ENCODE measurements at places on chromosomes 16 and 17.

DNA sequence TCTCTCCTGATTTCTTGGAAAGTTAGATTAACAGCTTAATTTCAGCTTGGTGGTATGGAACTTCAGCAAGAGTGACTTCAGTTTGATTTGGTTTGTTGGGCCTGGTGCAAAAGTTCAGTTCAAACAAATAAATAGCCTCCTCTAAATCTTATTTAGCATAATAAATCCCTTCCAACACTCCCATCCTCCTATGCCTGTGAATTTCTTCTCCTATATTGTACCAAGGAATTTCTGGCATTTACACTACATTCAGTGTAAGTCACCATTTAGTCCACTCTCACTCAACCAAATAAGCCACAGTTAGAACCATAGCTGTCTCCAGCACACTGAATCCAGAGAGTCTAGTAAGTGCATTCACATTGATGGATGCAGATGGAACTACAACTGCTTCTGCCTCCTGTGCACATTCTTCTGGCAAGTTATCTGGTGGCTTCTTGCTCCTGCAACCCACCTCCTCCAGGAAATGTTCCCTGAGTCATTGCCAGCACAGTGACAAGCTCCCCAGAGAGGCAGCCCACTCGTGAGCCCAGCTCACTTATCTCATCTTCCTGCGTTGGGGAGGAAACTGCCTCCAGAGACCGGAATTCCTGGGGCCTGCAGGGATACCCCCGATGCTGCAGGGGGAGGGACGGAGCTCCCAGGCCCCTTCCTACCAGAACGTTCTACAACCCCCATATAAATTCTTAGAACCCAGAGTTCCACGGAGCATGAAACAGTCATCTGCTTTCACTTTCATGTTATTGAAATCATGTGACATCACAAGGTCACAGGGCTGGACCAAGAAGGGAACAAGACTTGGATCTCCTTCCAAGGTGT is 318.3 kb downstream of the PHKB start:
- no peak for DNase-seq

- DNase-seq: no peak
Observed at GRCh38 chr16:1447965-1448364, 3.6 kb upstream of the CCDC154 start.

- no peak for DNase-seq
Observed at GRCh38 chr17:49742166-49742638, 21.7 kb downstream of the FAM117A start.

DNA sequence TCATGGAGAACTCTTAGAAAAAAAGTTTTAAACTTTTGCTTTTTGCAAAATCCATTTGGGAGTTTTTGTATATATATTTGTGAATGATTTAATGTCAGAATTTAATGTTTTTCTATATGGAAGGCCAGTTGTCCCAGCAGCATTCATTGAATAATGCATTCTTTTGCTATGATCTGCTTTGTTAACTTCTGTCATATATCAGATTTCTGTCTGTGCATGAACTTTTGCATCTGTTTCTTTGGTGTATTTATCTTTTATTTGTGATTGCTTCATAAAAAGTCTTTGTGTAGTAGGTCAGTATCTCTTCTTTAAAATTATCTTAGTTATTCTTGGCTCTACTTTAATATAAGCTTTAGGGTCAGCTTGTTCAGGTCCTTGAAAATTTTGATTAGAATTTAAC is 84.2 kb downstream of the MAP2K4 start:
- no peak for DNase-seq

GRCh38 chr16:84735849-84736586 is 36.2 kb downstream of the USP10 start:
- no peak for DNase-seq

GRCh38 chr16:57061084-57061905 is 31.1 kb upstream of the CPNE2 start:
- DNase-seq: no peak

DNA sequence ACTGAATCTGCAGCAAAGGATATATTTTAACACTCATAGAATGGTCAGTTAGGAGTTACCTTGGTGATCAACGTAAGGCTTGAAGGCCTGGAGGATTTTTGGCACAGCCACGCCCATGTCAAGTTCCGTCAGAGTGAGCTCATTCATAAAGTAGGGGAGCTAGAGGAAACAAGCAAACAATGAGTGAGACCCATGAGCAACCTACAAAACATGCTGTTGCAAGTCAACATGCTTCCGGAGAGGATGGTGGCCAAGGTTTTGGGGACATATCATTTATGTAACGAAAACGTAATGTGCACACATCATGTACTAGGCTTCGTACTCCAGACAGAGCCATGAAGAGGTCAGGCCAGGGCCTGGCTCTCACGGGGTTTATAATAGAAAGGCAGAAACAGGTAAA is 41.1 kb upstream of the ERN1 start:
- DNase-seq: no peak

GRCh38 chr17:80569924-80570323 is 25.3 kb downstream of the RPTOR start:
- DNase-seq: no peak

DNA sequence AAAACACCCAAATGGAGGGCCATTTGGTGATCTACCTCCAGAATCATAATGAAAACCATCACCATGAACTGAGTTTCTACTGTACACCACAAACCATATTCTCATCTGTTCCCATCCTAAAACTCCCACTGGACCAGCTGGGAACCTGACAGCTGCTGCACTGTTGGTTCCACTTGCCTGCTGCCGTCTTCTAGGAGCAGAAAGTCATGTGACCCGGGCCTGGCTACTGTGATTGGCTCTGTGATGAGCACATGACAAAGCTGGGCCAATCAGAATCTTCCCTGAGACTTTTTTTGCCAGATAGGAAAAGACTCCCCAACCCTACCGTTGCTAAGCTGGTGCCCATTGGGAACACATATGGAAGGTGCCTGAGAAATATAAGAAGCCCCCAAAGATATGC is 264.2 kb downstream of the MRTFB start:
- DNase-seq: no peak

DNA sequence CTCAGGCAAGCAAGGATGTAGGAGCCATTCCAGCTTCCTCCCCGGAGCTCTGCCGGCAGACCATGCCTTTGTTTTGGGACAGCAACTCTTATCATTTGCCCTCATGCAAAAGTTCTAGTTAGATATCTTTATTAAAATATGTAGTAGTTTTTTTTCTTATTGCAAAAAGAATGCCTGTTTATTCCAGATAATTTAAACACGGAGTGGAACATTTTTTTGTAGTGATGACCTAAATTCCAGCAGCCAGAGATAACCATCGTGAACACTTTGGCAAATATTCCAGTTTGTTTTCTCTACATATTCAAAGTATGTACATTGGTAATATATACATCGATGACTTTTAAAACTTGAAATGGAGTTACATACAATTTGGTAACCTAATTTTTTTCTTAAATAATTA is 54.8 kb downstream of the CRISPLD2 start:
- DNase-seq: no peak

- no peak for DNase-seq
Observed at GRCh38 chr17:74520790-74521480, 10.3 kb downstream of the CD300LB start.

GRCh38 chr17:14750866-14751265 is 450.0 kb downstream of the HS3ST3B1 start:
- DNase-seq: no peak

GRCh38 chr16:77882358-77882757 is 94.0 kb downstream of the VAT1L start:
- no peak for DNase-seq

GRCh38 chr17:9350080-9350479 is 225.5 kb downstream of the STX8 start:
- DNase-seq: no peak

DNA sequence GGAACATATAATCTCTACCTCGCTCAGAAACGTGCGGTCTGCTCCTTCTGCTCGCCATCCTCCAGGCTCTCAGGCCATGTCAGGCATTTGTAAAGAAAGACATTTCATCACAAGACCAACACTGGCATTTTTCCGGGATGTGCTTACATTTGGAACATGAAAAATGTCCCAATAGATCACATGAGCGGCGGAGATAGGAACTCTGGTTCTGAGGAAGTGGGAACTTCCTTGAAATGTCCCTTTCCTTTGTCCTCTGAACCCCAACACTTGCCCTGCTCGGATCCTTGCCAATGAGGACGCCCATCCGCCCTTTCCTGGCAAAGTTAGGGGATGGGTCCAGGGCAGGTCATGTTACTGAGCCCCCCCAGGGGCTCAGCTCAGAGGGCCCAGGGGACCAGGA is 130.5 kb downstream of the MAF start:
- no peak for DNase-seq

- no peak for DNase-seq
Observed at GRCh38 chr16:976389-976931, 5.1 kb upstream of the SOX8 start.

- no peak for DNase-seq
Observed at GRCh38 chr17:19874256-19874655, 6.5 kb upstream of the ULK2 start.

- no peak for DNase-seq
Observed at GRCh38 chr17:7626956-7627249, 718 bp downstream of the SAT2 start.

DNA sequence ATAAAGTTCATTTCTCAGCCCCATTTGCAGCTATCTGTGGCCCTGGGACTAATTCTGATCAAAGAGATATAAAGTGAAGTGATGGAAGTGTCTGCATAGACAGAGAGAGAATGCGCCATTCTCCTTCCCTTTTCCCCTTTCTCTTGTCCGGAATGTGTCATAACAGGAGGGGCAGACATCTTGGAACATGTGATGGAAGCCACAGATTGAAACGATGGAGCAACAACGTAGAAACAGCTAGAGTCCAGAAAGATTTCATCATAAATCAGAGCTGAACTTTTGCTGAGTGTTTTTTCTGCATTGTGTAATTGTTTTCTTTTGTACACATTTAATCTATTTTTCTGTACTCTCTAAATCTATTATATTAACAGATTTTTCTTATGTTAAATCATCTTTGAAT is 11.3 kb downstream of the ASGR1 start:
- DNase-seq: no peak

DNA sequence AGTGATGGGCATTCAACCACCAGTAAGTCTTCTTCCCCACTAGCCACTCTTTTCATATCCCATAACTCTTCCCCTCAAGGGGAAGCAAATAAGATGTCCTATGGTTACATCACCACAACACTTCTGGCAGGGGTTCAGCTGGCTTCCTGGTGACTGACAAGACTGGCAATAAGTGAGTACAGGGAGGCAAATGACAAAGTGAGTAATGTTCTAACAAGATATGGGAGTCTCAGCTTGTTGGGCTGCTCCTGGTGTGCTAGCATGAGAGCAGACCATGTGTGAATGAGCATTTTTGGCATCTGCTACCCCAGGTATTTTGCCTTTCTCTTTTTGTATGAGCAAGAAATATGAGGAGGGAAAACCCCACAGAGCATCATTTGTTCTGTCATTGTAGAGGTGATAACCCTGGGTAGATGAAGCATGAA is 9.9 kb downstream of the TMIGD1 start:
- peak; percentile 12 for DNase-seq

- no peak for DNase-seq
Observed at GRCh38 chr17:34219405-34219804, 35.7 kb upstream of the CCL2 start.

- no peak for DNase-seq
Observed at GRCh38 chr16:73172241-73172972, 124.5 kb upstream of the ZFHX3 start.

GRCh38 chr16:2497695-2498484 is 15.9 kb upstream of the ATP6V0C start:
- no peak for DNase-seq

DNA sequence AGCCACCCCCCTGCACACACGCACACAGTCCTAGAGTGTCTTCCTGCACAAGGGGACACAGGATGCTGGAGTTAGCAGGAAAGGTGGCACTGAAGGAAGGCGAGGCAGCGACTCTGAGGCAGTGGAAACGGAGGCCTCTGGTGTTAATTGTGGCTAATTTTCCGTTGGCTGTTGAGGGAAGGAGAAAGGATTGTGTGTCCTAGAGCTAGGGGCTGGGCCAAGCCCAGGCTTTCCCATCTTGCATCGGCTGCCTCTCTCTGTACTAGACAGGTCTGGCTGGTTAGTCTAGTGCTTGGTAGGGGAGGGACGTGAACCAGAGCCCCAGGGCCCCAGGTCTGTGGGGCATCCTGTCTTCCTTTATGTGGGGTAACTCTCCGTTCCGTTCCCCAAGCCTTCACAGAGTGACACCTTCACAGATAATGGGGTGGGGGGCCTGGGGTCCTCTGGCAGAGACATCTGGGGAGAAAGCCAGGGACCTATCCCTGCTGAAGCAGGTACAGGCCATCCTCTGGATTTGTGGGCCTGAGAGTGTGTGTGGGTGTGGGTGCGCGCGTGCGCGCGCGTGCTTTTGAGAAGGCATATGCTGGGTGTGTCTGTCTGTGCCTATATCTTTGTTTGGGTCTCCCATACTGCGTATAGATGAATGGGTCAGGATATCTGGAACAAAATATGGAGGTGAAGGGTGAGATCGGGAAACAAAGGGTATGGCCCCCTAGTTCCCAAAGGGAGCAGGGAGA is at the start of gene CHD3:
CHD3 (plus strand) TSS at position 606 of the 737 bp plus-strand sequence. CDS start 212 bp downstream, outside the sequence.
- no peak for DNase-seq

GRCh38 chr16:57191056-57191571 is 5.0 kb downstream of the RSPRY1 start:
- DNase-seq: no peak

DNA sequence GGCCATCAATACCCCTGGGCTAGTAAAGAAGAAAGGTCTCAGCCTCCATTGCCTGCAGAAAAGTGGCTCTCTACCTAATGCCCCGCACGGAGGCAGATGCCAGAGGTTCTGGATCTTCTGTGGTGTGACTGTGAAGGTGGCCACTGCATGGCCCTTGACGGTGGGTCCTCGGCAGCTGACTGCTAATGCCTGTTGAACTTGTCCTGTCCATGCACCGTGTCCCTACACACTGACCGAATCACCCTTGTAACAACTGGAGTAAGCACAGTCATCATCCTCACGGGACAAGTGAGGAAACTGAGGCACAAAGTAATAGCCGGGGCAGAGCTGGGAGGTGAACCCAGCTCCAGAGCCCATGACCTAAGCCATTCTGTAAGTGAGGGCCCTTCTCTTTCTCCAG is 48.8 kb downstream of the MYH11 start:
- DNase-seq: no peak

DNA sequence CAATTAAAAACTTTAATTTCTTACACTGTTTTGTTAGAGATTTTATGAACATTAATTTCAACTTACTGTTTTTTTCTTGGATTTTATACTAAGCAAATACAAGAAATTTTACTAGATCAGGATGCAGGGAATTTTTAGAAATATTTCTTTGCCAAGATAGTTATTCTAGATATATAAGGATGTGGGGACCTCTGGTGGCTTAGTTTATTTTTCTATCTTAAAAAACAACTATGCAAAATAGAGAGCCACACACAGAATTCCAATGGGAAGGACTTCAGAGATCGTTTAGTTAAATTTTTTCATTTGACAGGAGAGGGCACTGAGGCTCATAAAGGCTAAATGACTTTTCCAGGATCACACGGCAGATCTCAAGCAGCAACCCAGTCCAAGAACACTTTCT is 23.0 kb upstream of the CAPNS2 start:
- no peak for DNase-seq

All from activated T-helper 1 cell treated with anti-CD3 and anti-CD28 coated beads, Interleukin-2, amount 50 U/mL, for 16 hours (primary cell).